ENCODE measurements at places on chromosomes 6 and 20.

DNA sequence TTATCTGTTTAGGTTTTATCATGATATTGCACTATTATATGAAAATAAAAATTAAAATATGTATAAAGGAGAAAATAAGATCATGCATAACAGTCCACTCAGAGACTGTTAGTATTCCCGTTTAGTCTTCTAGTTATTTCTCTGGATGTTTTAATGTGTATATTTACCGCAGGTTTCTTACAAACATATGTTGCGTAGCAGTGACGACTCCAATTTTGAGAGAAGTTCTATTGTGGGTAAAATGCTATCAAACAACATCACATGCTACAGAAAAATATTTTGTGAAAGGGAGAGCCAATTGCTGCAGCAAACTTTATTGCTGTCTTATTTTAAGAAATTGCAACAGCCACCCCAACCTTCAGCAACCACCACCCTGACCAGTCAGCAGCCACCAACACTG lies 72.4 kb upstream of the NXT1 start:
- no peak for DNase-seq

DNA sequence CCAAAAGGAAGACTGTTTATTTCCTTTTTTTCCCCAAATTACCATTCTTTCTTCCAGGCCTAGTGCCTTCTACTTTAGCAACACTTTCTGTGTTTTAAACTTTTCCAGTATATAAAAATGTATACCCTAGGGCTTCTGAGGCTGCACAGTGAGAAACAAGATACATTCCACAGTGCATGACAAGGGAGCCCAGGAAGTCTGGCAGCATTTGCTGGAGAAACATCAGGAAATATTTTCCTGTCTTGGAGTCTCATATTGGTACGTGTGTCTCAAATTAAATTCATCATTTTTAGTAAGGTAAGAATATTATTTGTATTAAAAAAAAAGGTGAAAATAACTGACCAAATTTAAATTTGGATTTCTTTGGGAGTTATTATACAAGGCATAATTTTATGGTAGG lies 662.6 kb downstream of the RFPL4B start:
- no peak for DNase-seq

- no peak for DNase-seq
These were observed 18.4 kb downstream of the LAMA4 start for GRCh38 chr6:112235956-112236355.

DNA sequence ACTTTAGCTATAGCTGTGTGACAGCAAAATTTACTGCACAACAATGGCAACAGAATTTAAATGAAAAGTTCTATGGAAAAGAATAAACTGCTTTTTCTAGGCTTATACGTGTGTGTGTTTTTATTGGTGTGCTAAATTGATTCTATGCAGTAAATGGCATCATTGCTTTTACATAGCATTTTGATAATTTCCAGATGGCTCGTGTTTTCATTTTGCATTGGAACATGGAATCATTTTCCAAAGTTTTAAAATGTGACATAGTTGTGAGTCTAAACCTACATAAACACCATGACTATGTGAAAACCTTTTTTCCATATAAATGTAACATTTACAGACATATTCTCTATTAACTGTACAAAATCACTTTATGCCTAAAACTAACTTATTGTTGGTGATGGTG lies 127.8 kb downstream of the SIM1 start:
- DNase-seq, result no peak

DNA sequence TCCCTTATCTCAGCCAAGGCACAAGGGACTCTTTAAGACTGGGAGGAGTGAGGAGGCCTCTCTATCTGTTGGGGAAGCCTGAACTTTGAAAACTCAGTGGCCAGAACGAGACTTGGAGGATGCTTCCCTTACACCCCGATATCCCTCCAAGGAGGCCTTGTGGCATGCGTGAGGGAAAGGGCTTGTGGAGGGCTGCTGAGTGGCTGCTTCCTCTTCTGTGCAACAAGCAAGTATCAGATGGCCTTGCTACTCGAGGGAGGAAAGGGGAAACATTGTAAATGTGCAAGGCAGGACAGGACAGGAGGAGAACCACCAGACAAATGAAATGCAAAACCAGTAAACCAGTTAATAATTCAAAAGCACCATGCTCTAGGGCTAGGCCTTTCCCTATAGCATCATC lies 306.5 kb upstream of the MAP3K7 start:
- DNase-seq, result no peak

GRCh38 chr6:46949632-46950280 lies 28.0 kb upstream of the ADGRF5 start:
- no peak for DNase-seq

GRCh38 chr6:51411496-51412125 lies 592.9 kb downstream of the TFAP2B start:
- no peak for DNase-seq

DNA sequence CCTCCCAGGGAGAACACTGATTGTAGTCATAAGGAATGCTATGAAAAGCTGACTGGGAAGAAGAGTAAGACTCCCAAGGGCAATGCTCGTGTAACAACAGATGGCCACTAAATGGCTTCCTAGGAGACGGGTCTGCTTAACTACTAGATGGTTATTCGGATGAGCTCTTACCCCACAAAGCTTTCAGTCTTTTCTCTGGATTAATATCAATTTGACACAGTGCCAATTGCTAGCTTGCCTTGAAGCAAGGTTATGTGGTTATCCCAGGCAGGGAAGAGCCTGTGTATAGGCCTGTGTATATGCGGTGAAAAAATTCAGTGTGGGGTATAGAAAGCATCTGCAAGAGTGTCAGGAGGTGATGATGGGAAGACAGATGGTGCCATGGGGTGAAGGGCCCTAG lies 86.4 kb upstream of the NOX3 start:
- DNase-seq, result no peak

DNA sequence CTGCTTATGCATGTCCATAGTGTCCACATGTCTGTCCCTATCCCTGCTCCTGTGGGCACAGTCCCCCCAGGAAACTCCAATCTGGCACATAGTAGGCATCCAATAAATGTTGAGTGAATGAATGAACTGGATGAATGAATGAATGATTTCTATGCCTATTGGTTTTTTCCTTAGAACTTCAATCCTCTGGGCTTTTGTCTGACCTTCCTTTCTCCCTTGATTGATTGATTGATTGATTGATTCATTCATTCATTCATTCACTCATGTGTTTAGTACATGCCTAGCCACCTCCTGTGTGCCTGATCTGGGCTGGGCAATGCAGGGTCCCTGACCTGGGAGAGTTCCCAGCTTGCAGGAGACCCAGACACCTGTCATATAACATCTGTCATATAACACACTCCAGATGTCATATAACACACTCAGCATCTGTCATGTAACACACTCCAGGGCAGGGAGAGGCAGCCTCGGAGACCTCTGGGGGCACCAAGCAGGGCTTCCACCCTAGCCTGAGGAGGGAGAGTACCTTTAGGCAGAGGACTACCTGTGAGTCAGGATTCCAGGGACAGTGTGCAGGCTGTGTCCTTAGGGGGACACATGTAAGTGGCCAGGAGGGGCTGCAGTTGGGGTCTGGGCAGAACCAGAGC lies 17.9 kb downstream of the VSTM2L start:
- no peak for DNase-seq

Measured in NCI-H2081 treated with DMSO at 0.1 percent for 48 hours (cell line).